ENCODE measurements at places on chromosomes 6 and 20.
A peak's percentile ranks its signal among the peaks of the same experiment; 100 is the strongest.

GRCh38 chr6:79249136-79249535, 14.7 kb upstream of the HMGN3 start:
- no peak for DNase-seq

- no peak for DNase-seq
Observed at GRCh38 chr6:134622382-134623173, 304.7 kb upstream of the SGK1 start.

GRCh38 chr6:131755597-131755996, 44.8 kb upstream of the CTAGE9 start:
- DNase-seq, result no peak

DNA sequence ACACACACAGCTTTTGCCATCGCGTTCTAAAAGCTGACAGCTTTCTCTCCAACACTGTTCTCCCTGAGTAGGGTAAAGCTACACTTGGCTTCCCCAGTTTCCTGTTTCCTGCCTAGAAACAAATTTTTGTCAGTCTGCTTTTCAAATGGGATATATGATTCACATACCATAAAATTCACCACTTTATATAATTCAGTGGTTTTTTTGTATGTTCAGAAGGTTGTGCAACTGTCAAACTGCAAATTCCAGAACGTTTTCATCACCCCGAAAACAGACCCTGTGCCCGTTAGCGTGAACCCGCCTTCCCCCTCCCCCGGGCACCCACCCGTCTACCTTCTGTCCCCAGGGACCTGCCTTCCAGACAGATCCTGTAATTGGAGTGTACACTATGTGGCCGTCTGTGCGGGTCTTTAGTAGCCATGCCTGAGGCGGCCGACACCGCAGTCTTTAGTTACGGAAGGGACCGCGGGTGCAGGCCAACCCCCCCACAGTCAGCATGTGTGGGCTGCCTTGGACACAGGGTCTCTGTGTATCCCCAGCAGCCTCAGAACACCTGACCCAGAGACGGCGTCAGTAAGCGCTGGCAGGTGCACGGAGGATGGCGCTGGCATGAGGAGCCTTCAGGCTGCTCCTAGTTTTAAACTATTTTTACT, 16.6 kb downstream of the HRH3 start:
- no peak for DNase-seq

DNA sequence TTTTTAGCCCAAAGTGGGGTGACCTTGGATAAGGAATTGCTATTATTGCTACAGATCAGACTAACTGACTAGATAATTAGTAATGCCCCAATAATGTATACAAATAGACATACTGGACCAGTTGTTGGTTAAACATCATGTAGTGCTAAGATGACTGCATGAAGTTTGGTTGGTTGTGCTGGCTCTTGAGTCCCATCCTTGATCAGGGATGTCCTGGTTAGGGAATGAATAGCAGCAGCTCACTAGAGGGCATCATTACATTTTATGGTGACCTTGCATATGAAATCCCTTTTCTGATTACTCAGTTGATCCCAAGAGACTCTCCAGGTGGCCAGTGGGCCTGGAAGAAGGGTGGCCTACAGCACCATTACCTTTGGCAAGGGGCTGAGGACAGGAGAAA, 10.9 kb downstream of the TPBG start:
- no peak for DNase-seq

GRCh38 chr6:114952229-114952628, 609.4 kb upstream of the HS3ST5 start:
- DNase-seq, result no peak

GRCh38 chr6:89347825-89348224, 4.7 kb downstream of the UBE2J1 start:
- DNase-seq, result no peak

DNA sequence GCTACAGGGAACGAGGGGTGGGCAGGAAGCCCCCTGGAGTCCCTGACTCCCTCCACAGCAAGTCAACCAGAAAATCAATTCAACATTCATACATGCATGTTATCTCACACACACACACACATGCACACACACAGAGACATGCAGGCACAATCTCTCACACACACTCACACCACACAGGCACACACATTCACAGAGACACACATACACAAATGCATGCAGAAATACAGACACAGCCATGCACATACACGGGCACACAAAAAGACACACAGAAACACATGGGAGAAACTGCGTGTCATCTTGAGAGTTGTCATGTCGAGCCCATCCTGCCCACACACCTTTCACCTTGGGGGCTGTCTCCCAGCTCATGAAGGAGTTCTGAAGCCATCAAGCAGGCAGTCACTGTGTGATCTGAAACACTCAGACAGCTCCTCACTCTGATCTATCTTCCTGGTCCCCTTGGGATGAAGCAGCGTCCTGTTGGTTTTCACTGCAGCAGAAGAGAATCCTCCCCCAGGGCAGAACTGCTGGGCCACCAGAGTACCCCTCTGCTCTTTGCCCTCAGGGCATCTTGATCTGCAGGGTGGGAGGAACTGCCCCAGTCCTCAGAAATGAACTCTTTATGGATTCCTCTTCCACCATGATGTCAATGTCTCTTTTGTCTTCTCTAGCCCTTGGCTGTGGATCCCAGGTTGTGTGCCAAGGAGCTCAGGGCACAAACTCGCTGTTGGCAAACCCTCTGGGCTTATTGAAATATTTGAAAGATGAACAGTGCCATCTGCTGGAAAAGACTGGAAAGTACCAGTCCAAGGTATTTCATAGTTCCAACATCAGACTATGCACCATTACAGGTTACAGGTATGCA, 8.8 kb downstream of the RAET1L start:
- peak; percentile 38 for DNase-seq

- DNase-seq, result no peak
Observed at GRCh38 chr20:43191143-43191542, 1.4 kb upstream of the PTPRT start.

DNA sequence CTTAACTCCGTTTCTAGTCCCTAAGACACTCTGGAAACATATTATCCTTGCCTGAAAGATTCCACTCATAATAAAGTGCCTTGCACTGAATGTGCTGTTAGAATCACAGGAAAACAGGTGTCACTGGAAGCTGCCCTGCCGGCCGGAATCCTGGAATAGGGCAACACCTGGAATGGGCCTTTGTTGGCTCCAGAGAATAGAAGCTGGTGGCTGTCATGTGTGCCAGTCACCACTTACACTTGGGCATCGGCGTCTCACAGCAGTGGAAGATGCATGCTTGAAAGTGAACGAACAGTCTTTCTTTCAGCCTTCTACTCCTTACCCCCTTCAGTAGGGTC, 90.8 kb upstream of the AFDN start:
- DNase-seq, result no peak

GRCh38 chr6:90285611-90286381, 10.8 kb downstream of the BACH2 start:
- peak; percentile 33 for DNase-seq

GRCh38 chr6:113672491-113673149, 184.5 kb upstream of the MARCKS start:
- DNase-seq, result no peak

DNA sequence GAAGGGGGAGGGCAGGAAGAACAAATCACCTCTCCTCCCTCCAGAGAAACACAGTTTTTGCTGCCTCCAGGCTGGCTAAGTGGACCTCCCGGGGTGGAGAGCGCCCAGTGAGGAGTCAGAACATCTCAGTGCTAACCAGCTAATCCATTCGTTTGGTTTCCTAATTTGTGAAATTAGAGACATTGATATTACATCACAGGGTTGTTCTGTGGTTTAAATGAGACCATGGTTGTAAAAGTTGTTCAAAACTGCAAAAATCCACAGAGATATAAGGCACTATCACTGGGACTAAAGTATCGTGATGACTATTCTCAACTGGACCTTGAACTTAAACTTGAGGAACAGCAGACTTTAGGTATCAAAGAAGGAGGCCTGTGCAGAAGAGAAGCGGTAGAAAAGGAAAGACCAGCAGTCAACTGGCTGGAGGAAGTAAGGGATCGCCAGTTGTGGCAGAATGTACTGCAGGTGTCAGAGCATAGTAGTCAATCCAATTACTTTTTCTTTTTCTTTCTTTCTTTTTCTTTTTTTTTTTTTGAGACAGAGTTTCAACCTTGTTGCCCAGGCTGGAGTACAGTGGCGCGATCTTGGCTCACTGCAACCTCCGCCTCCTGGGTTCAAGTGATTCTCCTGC, 33.9 kb downstream of the RIPOR2 start:
- DNase-seq, result no peak

GRCh38 chr6:7254980-7255835, 57.8 kb downstream of the SSR1 start:
- no peak for DNase-seq

All from activated CD4-positive, alpha-beta T cell treated with anti-CD3 and anti-CD28 coated beads, Interleukin-2, amount 50 U/mL, for 4 hours (primary cell).